ENCODE measurements at places on chromosomes 12 and 14.

DNA sequence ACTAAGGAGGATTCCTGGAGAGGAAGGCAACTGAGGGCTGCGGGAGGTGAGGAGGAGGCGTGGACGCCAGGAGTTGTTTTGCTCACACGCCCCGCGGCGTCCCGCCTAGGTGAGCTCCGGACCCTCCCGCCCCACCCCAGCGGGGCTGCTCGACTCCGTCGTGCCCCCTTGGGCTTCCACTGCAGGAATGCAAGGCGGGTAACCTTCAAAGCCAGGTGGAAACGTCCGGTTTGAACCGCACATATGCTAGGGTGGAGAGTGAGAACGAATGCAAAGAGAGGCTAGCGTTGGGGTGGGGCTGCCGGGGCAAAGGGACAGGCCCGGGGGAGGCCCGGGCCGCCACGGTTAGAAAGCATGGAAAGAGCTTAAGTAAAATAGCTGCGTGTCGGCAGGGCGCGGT is 5.4 kb upstream of the DPPA3 start:
- DNase-seq = no peak

DNA sequence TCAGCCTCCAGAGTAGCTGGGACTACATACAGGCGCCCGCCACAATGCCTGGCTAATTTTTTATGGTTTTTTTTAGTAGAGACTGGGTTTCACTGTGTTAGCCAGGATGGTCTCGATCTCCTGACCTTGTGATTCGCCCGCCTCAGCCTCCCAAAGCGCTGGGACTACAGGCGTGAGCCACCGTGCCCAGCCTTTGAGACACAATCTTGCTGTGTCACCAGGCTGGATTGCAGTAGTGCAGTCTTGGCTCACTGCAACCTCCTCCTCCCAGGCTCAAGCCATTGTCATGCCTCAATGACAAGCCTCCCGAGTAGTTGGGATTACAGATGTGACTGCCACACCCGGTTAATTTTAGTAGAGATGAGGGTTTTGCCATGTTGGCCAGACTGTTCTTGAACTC is 21.3 kb upstream of the STRN3 start:
- no peak for DNase-seq

DNA sequence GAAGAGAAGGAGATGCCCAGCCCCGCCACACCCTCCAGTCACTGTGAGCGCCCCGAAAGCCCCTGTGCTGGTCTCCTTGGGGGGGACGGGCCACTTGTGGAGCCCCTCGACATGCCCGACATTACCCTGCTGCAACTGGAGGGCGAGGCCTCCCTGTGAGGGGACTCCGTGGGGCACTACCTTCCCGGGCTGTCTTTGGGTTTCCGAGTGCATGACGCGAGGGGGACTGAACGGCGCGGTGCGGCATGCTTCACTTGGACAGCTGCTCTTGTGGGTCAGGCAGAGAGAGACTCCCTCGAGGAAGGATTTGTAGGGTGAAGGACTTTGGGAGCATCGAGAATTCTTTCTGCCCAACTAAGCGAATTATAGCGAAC is 1.1 kb downstream of the CCDC184 start:
- no peak for DNase-seq

- no peak for DNase-seq
Observed at GRCh38 chr12:9587987-9588600, 19.6 kb downstream of the KLRB1 start.

- no peak for DNase-seq
Observed at GRCh38 chr14:99589651-99590530, 14.1 kb downstream of the CCDC85C start.

- DNase-seq = no peak
Observed at GRCh38 chr12:76848132-76848531, 30.7 kb downstream of the CSRP2 start.

GRCh38 chr12:98754095-98754494 is 109.0 kb downstream of the APAF1 start:
- DNase-seq = no peak

DNA sequence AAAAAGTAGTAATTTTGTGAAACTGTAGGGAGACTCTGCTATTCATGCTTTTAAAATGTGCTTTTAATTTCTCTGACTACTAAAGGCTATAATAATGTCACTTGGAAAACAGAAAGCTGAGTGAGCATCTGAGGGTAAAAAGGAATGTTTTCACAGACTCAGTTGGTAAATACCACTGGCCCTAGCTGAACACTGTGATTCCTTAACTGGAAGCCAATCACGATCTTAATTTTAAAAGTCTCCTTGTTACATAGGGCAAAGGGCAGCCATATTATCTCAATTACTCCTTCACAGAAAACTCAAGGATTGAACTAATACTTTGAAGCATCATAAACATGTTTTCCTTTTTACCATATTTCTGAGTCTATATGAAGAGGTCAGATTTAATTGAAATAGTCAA is 41.9 kb downstream of the PAWR start:
- DNase-seq = no peak

DNA sequence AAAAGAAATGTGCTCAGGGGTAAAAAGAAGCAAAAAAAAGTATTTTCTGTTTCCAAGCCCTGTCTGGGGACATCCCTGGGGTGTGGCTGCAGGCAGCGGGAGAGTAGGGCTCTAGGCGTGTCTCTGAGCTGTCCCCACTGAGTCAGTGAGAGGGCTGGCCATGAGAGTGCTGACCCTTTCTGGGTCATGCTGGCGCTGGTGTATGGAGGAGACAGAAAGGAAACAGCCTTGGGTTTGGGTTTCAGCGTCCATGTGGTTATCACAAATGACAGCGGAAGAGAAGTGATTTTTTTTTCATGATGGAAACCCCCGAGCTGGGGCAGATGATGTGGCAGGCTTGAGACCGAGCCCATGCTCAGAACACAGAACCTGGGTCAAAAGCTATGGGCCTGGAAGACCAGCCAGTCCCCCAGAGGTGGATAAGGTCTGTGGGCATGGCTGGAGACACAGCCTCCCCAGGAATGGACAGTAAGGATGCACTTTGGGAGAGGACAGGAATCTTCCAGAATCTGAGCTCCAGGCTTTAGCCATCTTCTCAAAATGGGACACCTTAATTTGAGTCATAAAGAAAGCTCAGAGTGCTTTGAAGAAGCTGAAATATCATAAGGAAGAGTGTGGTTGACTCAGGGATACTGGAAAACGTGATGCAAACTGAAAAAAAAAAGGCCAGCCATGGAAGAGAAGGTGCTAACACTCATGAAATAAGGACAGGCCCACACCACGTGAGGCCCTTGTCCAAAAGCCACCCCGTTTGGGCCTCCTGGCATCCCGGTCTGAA is 36.2 kb downstream of the SYNE3 start:
- DNase-seq = no peak

GRCh38 chr12:117402363-117402762 is 40.9 kb upstream of the NOS1 start:
- DNase-seq = no peak

- no peak for DNase-seq
Observed at GRCh38 chr12:26212988-26213387, 17.6 kb downstream of the SSPN start.

DNA sequence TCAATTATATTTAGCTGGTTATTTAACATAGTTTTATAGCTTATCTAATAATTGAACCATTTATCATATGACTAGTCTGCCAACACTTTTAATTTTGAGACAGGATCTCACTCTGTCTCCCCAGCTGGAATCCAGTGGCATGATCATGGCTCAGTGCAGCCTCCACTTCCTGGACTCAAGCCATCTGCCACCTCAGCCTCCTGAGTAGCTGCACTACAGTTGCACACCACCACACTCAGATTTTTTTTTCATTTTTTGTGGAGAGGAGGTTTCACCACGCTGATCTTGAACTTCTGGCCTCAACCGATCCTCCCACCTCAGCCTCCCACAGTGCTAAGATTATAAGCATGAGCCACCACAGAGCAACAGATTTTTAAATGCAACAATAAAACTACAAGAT is 151.4 kb upstream of the MDGA2 start:
- no peak for DNase-seq

- DNase-seq = no peak
Observed at GRCh38 chr12:30707613-30708342, 12.1 kb upstream of the IPO8 start.

DNA sequence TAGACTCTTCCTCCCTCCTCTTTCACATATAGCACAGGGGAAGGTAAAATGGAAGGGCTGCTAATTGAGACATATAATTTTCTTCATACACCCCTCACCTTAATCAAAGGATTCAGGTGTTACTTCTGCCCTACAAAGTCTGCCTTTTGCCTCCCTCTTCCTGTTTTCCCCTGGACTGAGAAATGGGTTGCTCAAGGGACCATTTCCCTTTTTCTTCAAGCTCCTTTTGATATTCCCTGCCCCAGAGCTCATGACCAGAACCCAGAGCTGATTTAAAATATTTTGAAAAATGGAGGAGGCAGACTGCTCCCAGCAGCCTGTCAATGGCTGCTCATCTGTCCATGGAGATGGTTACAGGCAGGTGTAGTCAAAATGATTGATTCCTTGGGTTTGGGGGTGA is 6.3 kb upstream of the PIP4K2C start:
- DNase-seq = no peak

GRCh38 chr14:104935026-104935650 is 10.5 kb downstream of the PLD4 start:
- no peak for DNase-seq

- DNase-seq = no peak
Observed at GRCh38 chr14:78162202-78162601, 8.0 kb upstream of the NRXN3 start.

GRCh38 chr14:50524731-50525515 is 7.4 kb downstream of the MAP4K5 start:
- DNase-seq = no peak

DNA sequence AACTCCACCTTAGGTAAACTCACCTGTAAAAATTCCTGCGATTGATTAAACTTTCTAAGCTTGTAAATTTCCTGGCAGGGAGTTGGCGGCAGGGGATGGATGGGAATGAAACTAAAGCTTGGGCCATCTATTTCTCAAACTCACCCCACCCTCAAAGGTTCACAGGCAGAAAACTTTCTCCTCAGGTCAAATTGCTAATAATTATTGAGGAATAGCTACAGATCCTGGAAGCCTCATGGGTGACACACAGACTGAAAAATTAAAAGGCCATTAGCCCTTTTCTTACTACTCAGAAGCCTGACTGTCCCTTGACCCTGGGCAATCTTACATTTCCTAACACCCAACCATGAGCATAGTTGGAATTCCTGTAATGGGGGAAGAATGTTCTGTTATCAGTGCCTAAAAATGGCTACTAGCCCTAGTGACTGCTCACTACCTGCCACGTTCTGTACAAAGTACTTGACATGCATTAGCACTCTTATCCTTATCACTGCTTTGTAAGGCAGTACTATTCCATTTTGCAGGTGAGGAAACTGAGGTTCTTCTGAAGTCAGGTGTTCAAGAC is 12.4 kb upstream of the SYNDIG1L start:
- DNase-seq = no peak

DNA sequence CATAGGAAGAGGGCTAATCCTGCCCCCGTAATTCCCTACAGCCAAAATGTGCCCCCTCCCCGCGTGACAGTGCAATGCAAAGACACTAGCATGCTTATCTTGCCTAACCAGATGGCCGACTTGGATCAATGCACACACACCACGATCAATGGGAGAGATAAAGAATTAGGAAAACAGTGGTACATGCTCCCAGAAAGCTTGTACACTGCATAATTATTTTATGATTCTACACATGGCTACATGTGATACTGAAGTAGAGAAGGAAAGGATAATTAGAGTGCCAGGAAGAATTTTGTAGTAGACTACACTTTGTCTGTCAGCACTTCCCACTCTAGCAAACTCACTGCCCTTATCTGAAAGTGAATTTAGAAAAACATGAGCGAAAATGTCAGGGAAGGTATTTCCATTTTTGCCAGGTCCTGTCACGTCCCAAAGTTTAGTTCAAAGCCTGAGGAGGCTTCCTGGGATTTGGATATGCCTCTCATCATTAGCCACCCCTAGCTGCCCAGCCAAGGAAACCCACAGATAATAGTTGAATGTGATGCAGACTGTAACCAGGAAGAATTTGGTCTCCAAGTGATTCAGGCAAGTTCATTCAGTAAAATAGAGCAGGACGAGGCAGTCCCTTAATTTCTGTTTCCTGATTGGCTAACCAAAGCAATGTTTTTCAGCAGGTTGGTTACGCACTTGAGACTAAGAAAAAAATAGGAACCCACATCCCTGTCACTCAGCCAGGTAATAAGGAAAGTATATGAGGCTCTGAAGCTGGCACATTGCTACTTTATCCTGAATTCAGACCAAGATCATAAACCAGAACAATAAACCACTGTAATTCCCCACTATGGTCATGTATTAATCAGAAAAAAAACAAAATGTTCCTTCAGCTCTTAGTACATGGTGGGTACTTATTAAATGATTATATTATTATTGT is 199.6 kb upstream of the OTX2 start:
- DNase-seq = peak; percentile 11

- DNase-seq = peak; percentile 13
Observed at GRCh38 chr14:29749327-29749726, 178.3 kb downstream of the PRKD1 start.

DNA sequence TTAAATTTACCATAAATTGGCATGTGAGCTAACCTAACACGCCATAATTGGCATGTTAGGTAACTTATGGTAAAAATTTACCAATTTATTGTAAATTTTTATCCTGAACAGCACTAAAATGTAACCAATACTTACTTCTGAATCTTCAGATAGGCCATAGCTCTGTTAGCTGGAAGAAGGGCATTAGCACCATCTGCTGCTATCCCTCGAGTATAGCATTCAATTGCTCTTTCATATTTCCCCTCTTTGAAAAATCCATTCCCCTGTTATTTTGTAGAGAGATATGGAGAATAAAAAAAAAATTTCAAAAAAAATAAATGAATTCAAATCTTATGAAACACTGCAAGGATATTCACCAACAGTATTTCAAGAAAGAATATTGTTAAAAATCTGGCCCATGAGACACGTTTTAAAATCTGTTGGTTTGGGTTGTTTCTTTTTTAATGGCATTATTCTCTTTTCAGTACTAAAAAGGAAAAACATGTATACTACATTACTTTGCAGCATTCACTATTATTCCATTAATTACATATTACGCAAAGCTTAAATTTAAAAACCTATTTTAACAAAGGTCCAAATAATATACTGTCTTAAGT is 19.1 kb downstream of the RPAP3 start:
- DNase-seq = peak; percentile 36

GRCh38 chr12:112121780-112122565 is 3.4 kb upstream of the TRAFD1 start:
- no peak for DNase-seq

DNA sequence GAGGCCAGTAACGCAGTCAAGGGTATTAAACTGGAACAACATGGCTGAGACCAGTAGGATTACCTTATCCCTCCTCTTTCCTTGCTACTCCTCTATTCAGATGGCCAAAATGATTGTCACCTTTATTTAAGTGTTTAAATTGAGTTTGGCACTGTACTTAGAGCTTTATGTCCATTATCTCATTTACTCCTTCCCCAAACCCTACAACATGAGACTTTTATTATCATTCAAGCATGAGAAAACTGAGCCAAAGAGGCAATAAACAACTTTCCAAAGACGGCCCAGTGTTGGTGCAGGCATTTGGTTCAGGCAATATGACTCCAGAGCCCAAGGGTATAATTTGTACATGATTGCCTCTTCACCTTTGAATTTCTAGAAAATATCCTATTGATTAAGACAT is 370.9 kb upstream of the KITLG start:
- no peak for DNase-seq
